ENCODE measurements at places on chromosomes 13 and 19.

DNA sequence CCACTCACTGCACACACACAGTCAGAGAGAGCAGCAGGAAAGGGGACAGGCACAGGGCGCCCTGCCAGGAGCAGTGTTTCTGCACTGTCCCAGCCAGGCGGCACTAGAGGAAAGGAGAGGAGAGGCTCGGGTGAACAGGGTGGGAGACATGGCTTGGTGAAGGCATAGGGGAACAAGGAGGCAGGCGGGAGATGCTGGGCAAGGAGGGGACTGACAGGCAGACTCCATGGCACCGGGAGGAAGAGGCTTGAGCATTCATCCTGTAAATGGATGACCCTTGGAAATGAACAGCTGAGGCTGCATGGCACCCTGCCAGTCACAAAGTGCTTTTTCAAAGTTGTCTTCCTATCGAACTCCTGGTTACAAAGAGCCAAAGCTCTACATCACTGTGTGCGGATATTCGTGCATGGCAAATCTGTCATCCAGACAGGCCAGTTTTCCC lies 22.4 kb downstream of the MED26 start:
- peak; percentile 43 for DNase-seq

GRCh38 chr13:112124141-112124540 lies 57.2 kb downstream of the SOX1 start:
- no peak for DNase-seq

GRCh38 chr13:67094952-67095351 lies 135.2 kb downstream of the PCDH9 start:
- DNase-seq = no peak

DNA sequence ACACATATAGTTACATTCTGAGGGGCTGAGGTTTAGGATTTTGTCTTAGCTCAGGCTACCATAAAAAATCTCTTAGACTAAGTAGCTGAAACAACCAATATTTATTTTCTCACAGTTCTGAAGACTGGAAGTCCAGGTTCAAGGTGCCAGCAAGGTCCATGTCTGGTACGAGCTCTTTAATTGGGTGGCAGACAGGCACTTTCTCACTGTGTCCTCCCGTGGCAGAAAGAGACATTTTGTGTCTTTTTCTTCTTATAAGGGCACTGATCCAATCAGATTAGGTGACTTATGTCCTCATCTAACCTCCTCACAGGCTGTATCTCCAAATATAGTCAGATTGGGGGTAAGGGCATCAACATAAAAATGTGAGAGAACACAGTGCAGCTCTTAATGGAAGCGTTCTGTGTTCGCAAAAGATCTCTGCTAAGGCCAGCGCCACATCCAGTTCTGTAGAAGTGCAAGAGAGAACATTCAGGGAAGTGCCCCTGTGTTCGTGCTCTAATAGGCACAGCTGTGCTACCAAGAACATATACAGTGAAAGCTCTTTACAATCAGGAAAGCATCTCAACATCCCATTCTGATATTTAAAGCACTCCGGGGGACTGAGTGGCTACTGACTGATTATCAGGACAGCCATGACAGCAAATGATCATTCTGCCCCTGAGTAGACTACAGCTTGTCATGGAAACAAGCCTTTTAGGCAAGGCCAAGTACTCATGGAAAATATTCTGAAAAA lies 819.2 kb downstream of the LIG4 start:
- DNase-seq = no peak

DNA sequence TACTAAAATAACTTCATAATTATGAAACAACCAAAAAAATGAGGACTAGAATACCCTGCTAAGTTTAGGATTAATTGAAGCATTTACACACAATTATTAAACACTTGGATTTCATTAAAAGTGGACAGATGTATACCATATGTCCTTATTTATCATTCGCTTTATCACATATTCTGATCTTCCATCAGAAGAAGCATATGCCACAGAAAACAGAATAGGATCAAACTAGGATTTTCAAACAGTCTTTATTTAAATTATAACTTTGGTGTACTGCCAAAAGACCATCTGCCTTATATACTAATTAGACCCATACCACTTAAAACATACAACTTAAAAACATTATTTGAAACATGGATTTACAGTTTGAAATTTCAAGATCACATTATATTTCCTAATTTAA lies 727.1 kb upstream of the KLHL1 start:
- no peak for DNase-seq
